Foreskin fibroblast (primary cell): ENCODE measurements at places on chromosomes 6 and 20.

DNA sequence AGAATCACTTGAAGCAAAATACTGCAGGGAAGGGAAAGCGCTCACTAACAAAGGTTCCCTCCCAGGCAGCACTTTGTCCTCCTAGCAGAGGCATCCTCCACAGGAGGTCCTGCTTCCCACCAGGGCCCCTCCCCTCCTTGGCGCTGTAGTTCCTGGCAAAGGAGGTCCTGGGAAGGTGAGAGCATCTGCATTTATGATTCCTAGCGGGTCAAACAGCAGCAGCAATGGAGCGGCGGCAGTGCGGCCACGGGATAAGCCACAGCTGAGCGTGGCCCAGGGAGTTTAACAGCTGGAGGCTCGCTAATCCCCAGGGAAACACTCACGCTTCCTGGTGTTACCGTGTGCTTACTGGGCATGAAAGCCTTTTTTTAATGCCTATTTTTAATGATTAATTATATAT lies 185.8 kb downstream of the TTLL2 start:
- no peak for DNase-seq

DNA sequence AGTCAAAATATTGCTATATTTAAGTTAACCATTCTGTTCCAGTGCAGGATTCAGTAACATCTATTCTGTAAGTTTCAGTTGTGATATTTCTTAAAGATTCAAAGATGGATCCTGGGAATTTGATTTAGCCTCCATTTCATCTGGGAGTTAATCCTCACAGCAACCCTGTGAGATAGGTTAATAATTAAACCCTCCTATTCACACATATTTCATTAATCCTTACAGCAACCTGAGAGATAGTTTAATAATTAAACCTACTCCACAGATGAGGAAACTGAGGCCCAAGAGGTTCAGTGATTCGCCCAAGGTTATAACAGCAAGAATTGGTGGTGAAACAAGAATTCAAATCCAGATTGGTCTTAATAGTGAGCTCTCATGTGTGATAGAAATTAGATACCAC lies 10.9 kb upstream of the ZBTB2 start:
- no peak for DNase-seq

DNA sequence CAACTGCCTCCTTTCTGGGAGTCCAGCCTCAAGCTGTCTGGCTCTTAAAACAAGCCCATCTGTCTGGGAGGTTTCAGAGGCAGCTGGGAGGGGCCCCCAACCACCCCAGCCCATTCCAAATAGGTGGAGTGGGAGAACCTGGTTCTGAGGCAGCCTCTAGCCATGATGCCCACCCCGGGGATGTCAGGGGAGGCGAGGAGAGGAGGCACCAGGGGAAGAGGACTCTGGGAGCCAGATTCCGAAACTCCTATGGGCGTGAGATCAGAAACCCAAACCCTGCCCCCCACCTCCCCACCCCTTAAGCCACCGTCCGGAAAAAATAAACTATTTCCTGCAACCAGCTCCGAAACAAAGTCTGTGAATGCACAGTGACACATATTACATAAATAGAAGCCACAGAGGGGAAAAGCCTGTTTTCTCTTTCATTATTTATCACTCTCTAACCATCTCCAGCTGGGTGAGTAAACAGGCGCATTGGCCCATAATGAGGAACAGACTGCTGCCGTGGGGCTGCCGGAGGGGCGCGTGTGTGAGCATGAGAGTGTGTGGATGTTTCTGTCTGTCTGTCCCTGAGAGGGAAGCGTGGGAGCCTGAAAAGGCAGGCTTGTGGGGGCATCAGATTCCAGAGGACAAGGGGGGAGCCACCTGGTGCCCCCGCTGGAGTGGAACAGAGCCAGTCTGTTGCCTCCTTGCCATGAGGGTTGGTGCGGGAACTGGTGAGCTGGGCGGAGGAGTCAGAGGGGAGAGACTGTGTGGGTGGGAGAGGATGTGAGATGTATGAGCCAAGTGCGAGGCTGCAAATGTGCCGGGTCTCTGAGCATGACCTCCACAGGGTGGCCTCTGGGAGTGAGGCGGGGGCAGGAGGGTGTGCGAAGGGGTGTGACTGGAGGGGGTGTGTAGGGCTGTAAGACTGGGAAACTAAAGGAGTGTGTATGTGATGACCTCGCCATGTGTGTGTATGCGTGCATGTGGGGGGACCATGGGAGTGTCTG lies 14.3 kb upstream of the FOXP4 start:
- peak; percentile 67 for DNase-seq

DNA sequence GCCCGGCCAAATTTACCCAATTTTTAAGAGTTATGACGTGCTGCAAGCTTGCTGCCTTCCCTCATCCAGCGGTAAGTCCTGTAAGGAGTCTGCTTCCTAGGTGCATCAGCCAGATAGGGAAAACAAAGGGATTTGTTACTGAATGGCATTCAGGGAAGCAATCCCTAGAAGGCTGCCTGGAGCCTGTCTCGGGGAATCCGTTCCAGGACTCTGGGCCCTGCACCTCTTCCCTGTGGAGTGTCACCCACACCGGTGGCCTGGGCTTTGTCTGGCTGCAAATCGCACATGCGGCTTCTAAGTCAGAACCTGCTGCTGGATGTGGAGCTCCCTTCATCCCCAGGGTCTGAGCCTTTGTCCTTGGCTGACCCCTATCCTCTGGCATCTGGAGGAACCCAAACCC lies 7.0 kb downstream of the MYT1 start:
- no peak for DNase-seq

DNA sequence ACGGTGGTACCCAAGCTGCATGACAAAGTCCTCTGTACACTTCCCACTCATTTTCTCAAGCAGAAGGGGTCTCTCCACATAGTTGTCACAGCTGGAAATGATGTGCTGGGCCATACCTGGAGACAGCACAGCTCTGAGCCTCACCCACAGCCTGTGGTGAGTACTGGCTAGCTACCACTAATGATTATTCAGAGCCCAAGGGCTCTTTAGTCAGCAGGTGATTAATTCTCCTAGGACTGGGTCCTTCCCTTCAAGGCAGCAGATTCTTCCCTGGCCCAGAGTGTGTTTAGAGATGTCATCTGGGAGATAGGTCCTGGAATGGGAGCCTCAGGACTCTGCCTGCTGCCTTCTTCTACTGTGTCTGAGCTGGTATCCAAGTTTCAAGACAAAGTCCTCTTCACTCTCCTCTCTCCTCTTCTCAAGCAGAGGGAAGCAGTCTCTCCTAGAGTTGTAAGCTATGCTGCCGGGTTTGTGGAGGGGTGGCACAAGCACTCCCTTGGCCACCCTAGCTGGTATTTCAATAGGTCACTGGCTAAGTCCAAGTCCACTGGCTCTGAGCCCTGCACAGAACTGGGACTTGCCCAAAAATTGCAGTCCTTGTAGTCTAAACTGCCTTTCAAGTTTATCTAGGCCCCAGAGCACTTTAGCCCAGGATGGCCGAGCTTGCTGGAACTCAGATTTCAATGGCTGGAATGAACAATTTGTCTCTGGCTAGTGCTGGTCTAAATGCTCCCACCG lies 49.8 kb upstream of the VGLL2 start:
- DNase-seq = no peak

GRCh38 chr6:127566651-127567050 lies 10.3 kb upstream of the C6orf58 start:
- DNase-seq = no peak

DNA sequence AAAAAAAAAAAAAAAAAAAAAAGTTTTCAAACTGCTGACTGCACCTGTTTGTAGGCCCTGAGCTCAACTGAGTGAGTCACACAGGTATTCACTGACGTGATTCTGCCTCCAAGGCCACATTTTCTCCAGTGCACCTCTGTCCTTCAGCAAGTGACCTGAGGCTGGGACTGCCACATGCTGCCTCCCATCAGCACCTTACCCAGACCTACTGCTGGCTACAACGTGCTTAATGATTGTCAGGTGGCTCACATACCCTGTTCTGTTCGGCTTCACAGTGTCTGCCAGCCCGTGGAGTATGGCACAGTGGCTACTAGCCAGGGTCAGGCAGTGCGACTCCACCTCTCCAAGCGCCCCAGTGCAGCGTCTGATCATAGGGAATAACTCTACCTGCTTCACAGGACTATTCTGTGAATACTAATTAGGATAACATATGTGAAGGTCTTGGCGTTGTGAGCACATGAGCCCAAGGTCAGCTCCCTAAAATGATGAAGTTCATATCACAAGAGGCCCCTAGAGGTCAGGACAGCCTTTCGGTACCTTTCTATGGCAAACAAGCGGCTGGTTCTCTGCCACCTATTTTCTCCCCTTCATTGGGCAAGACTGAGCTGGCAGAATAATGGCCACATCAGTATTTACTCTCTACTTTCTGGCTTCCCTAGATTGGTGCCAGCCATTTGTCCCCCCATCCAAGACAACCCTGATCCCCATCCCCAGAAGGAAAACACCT lies 28.1 kb downstream of the RIPOR3 start:
- DNase-seq = peak; percentile 33

DNA sequence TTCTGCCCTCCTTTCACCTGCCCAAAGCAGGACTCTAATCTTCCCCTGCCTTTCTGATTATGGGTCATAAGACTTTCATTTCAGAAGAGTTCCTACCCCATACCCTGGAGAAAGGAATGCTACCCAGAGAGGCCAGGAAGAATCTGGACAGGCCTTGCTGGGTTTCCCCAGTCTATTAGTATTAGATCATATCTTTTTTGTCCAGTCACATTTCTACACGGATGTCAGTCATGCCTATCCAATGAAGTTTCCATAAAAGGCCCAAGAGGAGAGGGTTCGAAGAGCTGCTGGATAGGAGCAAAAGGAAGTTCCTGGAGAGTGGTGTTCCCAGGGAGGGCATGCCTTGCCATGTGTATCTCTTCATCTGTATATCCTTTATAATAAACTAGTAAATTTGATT lies 3.2 kb downstream of the POLH start:
- peak; percentile 10 for DNase-seq

- no peak for DNase-seq
Observed at GRCh38 chr20:19522071-19522801, 235.8 kb upstream of the RIN2 start.

DNA sequence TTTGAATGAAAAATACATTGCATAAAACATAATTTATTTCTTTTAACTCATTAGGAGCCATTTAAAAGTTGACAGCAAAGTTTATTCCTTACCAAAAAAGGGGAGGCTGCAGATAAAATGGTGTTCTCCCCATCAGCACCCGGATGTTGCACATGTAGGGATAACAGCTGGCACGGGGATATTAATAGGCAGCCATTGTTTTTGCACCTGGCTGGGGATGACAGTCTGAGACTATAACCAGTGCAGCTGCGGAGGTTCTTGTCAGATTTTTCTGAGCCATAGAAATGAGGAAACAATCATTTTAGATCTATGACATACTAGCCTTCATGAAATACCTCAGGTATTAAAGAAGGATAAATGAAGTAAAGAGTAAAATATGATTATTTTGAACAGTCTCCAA lies 20.1 kb upstream of the HECA start:
- DNase-seq = no peak

DNA sequence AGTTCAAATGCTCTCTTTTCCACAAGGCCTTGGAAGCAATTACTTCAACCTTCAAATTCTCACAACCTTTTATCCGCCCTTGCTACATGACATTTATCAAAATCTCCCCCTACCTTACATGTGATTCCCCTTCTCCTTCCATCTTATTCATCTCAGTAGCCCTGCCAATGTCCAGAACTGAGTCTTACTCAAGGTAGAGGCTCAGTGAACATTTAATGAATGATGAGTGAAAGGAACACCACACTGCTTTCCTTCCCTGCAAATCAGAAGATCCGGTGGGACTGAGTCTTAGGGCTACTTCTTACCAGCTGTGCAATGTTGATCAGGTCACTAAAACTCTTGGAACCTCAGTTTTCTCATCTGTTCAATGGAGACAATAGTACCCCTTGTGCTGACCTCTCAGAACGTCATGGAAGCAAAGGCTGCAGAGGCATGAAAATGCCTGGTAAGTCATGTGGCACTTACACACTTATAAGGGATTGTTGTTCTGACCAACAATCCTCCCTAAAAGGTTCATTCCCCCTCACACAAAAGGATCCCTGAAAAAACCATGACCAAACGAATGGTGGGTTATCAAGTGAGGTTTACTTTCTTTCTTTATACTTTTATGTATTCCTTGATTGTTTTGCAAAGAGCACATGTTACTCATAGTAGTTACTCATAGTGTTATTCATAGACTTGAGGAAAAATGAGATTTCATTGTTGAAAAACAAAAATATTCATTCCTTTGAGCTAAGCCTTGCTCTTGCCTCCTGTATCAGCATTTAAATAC lies 6.5 kb downstream of the MDGA1 start:
- peak; percentile 34 for DNase-seq

GRCh38 chr6:33019372-33019771 lies 10.0 kb upstream of the HLA-DOA start:
- DNase-seq = no peak

DNA sequence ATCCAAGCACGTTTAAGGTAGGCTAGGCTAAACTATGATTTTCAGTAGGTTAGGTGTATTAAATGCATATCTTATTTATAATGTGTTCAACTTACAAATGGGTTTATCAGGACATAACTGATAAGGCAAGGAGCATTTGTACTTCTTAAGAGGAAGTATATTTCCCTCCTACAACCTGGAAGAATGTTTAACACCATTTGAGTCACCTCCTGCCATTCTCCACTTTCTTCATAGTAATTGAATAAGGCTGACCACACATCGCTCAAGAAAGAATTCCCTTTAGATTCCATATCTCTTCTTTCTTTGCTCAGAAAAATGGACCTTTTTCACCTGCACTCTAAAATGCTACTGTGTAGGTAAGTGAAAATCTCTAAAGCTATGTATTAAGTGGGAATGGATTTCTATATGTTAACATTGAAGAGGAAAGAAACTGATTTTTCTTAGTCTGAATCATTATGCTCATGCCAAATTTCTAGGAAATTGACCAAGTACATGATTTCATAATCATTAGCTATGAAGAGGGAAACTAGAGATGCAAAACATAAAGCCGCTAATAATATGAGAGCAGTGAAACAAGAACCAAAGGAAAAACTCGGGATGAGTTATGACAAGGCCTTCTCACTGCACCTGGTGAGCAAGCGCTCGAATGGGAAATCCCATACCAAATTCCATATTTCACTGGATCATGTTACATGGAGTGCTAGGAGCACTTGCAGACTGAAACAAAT lies 210.4 kb downstream of the ALDH8A1 start:
- DNase-seq = peak; percentile 49

- peak; percentile 81 for DNase-seq
Observed at GRCh38 chr20:208942-209566, 18.0 kb upstream of the DEFB129 start.

DNA sequence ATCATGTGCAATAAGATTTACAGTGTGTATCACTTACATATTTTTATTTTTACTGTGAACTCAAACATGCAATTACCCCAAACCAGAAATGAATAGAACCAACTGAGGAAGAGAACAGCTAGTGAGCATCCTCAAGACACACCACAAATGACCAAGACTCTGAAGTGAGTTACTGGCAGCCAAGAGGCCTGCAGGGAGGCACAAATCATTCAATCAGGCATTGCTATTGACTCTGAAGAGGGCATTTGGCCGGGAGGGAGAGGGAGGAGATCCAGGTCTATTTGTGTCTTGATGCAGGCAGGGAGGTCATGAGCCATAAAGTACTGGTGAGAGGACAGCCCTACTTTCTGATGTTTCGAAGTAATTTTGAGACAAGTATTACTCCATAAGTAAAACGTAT lies 257.7 kb downstream of the BCKDHB start:
- no peak for DNase-seq

- DNase-seq = no peak
Observed at GRCh38 chr6:36039112-36039511, 11.5 kb downstream of the MAPK14 start.

GRCh38 chr6:125700581-125701353 lies 48.7 kb upstream of the HEY2 start:
- DNase-seq = no peak

GRCh38 chr20:24437196-24438082 lies 32.0 kb upstream of the SYNDIG1 start:
- no peak for DNase-seq

GRCh38 chr6:36284359-36284758 lies 14.5 kb downstream of the PNPLA1 start:
- no peak for DNase-seq

- no peak for DNase-seq
Observed at GRCh38 chr20:45104786-45105185, 3.9 kb upstream of the KCNS1 start.
